ENCODE measurements at places on chromosomes 11 and 22.

- no peak for DNase-seq
These were observed 7.4 kb upstream of the OR52N4 start for GRCh38 chr11:5746614-5747013.

- no peak for DNase-seq
These were observed 753 bp downstream of the PRPF19 start for GRCh38 chr11:60905551-60906113.

GRCh38 chr11:116422556-116422955, 350.2 kb downstream of the BUD13 start:
- no peak for DNase-seq

- no peak for DNase-seq
These were observed 16.8 kb upstream of the TMEM184B start for GRCh38 chr22:38289583-38290082.

- no peak for DNase-seq
These were observed 133.8 kb upstream of the TRPC6 start for GRCh38 chr11:101717619-101718018.

- DNase-seq, result no peak
These were observed 204 bp downstream of the FADS2 start for GRCh38 chr11:61828379-61828628.
